Fibroblast of skin of right quadriceps (primary cell): ENCODE measurements at places on chromosomes 16 and 17.
A peak's percentile ranks its signal among the peaks of the same experiment; 100 is the strongest.

DNA sequence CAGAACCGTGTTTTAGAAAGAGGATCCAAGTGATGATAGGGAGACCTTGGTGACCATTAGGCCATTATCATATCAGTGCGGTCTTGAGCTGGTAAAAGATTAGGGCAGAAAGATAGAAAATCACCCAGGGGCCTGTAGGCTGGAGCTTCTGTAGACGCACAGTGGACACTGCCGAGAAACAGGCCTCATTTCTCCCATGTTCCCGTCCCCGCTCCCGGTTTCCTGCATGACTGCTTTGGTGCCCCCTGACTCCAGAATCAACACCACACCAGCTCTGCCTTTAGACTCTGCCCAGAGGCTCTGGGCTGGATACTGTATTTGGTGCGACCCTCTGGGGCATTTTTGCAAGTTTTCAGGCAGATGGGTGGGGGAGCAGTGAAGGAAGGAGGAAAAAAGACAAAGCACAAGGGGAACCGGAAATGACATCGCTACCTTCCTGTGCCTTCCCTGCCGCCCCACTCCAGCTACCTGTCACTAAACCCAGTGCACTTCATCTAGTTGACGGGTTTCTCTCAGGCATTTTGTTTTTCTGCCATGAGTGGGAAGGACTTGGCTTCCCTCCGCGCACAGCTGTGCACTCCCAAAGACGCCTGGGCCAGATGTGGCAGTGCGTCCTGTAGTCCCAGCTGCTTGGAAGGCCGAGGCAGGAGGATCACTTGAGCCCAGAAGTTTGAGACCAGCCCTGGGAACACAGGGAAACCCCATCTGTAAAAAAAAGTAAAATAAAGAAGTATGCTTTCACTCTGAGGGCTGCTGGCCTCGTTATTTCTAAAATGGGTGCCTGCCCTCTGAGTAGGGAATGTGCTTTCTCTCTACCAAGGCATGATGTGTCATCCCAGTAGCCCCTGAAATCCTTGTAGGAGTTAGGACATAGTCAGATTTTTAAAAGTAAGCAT lies 214.1 kb downstream of the RPTOR start:
- no peak for DNase-seq

- DNase-seq, result no peak
These were observed 16.1 kb upstream of the NAGS start for GRCh38 chr17:43988301-43988700.

DNA sequence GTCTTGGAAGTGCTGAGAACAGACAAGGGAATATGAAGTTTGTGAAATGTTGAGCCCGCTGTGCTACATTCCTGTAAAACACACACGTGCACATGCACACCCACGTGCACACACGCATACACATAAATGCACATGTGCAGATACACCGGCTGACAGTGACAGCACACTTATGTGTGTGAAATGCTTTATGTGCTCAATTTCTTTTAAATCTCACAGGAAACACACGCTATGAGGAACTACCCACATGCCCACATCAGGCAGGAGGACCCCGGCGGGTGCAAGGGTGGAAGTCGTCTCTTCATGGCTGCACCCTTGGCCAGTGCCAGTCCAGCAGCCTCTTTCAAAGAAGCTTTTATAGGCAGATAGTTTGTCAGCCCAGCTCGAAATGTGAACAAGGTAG lies 561 bp upstream of the WFDC1 start:
- no peak for DNase-seq

DNA sequence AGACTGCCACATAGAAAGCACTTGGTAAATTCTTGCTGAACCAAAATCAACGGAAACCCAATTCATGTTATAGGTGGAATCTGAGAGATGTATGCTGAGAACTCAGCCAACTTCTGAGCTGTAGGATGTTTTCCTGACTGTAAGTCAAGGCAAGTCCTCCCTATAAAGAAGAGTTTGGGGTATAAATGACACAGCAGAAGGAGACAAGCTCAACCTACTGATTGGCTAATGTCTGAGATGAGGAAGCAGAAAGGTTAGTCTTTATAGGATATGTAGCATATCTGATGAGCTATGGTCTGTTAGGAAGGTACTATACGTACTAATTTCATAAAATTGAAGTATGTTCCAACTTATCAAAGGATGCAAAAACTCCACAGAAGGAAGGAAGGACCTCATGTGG lies 99.5 kb downstream of the XYLT1 start:
- DNase-seq, result no peak

DNA sequence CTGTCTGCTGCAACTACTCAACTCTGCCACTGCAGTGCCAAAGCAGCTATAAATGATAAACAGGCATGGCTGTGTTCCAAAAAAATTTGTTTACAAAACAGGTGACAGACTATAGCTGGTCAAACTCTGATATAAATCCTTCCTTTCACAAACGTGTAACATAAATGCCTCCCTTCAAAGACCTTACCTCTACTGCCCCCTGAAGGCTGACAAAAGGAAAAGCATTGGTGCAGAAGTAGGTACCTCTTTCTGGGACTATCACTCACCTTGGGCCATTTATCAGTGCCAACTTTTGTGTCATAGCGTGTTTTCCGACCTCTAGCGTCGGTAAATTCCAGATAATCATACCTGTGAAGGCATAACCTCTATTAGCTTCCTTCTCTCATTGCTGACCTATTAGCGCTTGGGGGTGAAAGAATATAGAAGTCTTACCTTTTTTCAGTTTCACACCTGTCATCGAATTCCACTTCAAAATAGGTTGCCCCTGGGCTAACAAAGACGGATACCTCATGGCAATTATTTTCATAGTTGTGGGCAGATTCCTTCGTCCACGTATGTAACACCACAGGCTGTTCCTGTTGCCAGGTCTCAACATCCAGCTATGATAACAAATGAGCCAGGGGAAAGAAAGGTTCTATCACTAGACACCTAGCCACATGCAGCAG lies 67.9 kb downstream of the ZZEF1 start:
- DNase-seq, result peak; percentile 28

GRCh38 chr16:69709456-69710084 lies 16.8 kb downstream of the NQO1 start:
- DNase-seq, result peak; percentile 68

- DNase-seq, result no peak
These were observed 81.9 kb downstream of the CDK5R1 start for GRCh38 chr17:32568705-32569104.

GRCh38 chr16:2751577-2752034 lies 832 bp upstream of the SRRM2 start:
- no peak for DNase-seq

DNA sequence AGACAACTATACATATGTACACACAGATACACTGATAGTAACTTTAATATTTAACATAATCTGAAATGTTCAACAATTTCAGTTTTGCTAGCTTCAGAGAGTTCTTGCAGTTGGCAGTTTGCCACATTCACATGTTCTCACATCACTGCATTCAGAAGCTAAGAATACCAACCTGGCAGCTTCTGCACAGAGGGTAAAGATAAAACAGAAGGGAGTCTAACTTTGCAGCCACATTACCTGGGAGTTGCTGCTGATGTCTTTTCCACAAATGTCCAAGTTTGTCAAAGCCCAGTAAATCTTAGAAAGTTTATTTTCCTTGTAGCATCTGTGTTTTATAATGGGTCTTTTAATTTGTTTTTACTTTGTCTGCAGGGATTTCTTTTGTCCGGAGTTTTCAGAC lies 332.0 kb downstream of the BCAS3 start:
- DNase-seq, result peak; percentile 19

DNA sequence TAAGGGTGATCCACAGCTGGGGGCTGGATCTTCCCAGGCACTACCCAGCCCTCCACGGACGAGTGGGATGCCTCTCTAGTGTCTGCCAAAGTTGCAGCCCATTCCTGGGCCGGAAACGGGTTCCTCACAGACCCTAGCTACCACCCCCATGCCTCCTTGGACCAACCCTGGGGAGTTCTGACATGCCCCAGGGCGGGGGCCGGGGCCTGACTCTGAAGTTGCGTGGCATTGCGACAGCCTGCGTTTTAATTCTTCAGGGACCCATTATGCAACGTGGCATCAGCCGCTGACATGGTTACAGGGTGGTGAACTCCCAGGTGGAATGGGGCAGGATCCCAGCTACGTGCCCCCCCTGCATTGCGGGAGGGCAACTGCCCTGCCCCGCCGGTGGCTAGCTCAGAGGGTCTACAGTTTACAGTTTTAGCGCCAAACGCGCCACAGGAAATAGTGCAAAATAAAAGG lies 2.7 kb downstream of the CBX4 start:
- DNase-seq, result peak; percentile 39

DNA sequence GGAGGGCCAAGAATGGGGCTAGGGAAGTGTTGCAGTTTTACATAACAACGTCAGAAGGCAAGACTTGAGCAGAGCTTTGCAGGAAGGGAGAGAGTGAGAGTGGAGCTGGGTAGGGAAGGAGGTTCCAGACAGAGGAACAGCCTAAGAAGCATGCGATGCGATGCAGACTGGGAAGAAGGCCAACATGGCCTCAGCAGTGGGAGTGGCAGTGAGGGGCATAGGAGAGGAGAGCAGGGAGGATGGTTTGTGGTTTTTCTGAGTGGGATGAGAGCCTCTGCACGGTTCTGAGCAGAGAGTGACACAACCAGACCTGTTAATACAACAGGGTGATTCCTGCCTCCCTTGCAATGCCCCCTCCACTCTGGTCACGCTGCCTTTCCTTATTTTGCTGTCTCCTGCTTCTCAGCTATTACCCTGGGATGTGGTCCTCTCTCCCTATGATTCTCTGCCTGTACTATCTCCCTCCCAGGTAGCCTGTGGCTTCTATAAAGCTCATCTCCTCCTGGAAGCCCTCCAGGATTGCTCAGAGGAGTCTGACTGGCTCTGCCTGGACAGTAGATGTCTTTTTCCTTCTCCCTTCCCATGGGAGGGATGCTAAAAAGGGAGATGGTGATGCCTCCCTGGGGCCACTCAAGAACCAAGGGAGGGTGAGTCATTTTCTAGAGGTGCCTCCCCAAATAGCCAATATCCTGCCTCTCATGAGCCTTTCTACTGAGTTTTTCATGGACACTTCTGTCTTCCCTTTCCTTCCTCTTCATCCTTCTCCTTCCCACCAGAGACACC lies 38.7 kb upstream of the NGFR start:
- peak; percentile 94 for DNase-seq

- no peak for DNase-seq
These were observed 33.9 kb downstream of the AHSP start for GRCh38 chr16:31561426-31562233.

DNA sequence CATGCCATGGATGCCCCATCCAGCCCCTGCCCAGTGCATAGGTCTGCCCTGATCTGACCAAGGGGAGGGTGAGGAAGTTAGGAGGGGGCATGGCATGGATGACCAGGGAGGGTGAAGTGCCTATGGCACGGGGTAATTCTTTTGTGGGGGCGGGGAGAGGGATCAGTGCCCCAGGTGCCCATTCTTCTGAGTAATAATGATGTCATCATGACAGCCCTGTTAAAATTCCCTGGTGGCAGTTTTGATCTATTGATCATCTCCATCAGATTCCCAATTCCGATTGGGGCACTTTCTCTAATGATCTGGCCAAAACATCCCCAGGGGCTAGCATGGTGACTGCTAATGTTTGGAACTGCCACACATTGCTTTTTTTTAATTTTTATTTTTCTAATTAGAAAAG lies 392.2 kb downstream of the UTP18 start:
- DNase-seq, result no peak

GRCh38 chr17:17750881-17751280 lies 69.6 kb downstream of the RAI1 start:
- no peak for DNase-seq

DNA sequence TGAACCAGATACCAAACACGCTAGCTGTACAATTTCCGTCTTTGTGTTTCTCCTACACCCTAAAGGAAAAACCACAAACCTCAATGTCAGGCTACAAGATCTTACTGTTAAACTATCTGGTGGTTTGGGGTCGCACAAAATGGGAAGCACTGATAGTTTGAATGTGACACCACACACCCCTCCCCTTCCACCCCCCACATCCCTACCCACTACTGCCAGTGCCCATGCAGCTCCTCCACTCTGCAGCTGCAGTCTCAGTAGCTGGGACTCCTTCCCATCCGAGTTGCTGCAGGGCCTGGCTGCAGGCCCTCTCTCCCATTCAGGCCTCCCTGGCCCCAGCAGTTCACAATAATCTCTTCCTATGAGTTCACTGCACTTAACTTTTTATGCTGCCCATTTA lies 18.4 kb downstream of the TRAP1 start:
- no peak for DNase-seq

- peak; percentile 95 for DNase-seq
These were observed 15.7 kb upstream of the KPNA2 start for GRCh38 chr17:68019675-68020408.

- peak; percentile 56 for DNase-seq
These were observed 31.6 kb downstream of the PHKB start for GRCh38 chr16:47492428-47493377.

DNA sequence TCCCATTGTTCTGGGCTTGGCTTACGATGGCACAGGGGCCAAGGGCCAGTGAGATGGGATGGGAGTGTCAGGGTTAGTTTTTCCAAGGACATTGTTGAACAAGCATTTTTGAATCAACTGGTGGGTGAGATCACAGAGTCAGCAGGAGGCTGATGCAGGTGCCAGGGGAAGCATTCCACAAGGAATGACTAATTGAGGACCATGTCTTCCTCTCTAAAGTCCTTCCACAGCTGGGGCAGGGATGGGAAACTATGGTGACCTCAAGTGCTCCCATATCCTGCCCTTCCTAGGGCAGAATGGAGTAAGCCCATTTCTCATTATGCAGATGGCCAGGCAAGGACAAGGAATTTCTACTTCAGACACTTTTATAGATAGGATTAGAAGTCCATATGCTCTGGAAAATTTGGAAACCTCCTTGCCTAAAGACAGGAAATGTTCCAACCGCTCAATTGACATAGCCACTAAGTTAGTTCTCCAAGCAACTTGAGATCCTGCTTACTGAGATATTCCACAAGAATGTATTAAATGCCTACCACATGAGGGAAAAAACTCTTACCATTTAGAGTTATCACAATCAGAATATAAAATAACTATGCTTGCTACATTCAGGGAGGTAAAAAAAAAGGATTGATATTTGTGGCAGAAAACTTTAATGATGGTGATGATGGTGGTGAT lies 21.2 kb upstream of the ENGASE start:
- DNase-seq, result peak; percentile 21

- no peak for DNase-seq
These were observed 16.3 kb downstream of the ANKFY1 start for GRCh38 chr17:4247361-4247970.

DNA sequence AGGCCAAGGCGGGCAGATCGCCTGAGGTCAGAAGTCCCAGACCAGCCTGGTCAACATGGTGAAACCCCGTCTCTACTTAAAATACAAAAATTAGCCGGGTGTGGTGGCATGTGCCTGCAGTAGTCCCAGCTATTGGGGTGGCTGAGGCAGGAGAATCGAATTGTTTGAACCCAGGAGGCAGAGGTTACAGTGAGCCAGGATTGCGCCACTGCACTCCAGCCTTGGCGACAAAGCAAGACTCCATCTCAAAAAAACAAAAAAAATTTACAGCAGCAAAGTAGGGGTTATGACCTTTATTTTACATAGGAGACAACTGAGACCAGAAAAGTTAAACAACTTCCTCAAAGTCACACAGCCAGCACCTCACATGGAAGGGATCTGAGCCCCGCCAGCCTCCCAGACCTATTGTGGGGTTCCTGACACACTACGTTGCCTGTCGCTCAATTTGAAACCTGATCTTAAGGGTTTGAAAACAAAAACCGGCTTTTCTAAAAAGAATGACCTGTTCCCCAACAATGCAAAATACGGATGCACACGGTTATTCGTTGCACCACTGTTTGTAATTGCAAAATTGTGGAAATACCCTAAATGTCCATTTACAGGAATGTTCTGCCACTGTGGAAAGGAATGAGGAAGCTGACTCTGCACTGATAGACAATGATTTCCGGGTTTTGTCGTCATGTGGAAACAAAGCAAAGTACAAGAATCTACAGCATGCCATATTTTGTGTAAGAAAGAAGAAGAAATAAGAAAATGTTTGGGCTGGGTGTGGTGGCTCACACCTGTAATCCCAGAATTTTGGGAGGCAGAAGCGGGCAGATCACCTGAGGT lies 77.2 kb downstream of the CNGB1 start:
- peak; percentile 60 for DNase-seq
